ENCODE measurements at places on chromosomes 5 and 9. TPM values are rescaled to one million over a fixed set of nuclear protein-coding genes. Genes with fewer than 3 reads are reported as not detected.

Gene SLC2A8
- 12.9 TPM for total RNA-seq

Gene STK32A
- total RNA-seq, result 1.5 TPM

Gene DMXL1
- 17.5 TPM for total RNA-seq

Gene C9orf43
- 0.89 TPM for total RNA-seq

Gene MARCOL
- total RNA-seq, result not detected

Gene DMRTA1
- 1.9 TPM for total RNA-seq

Gene SRP19
- total RNA-seq, result 13.1 TPM
